NCI-H1436 (cell line): ENCODE measurements at places on chromosomes 16 and 17.

GRCh38 chr16:27817038-27817437 is 246.5 kb downstream of the GSG1L start:
- no peak for DNase-seq

GRCh38 chr17:39737760-39738567 is at the start of gene GRB7:
GRB7 (plus strand) TSS chr17:39737938; CDS start chr17:39742302, 4,364 bp downstream.
- peak; percentile 72 for DNase-seq

- no peak for DNase-seq
Measured at GRCh38 chr17:63433746-63434591, 12.1 kb downstream of the CYB561 start.

GRCh38 chr17:75827308-75828075 is 16.7 kb downstream of the UNC13D start:
- peak; percentile 82 for DNase-seq

- no peak for DNase-seq
Measured at GRCh38 chr16:5034167-5034523, 410 bp upstream of the NAGPA start.

- DNase-seq = no peak
Measured at GRCh38 chr17:66425756-66426396, 123.5 kb downstream of the PRKCA start.

- DNase-seq = no peak
Measured at GRCh38 chr16:51854401-51854951, 692.5 kb downstream of the TOX3 start.

DNA sequence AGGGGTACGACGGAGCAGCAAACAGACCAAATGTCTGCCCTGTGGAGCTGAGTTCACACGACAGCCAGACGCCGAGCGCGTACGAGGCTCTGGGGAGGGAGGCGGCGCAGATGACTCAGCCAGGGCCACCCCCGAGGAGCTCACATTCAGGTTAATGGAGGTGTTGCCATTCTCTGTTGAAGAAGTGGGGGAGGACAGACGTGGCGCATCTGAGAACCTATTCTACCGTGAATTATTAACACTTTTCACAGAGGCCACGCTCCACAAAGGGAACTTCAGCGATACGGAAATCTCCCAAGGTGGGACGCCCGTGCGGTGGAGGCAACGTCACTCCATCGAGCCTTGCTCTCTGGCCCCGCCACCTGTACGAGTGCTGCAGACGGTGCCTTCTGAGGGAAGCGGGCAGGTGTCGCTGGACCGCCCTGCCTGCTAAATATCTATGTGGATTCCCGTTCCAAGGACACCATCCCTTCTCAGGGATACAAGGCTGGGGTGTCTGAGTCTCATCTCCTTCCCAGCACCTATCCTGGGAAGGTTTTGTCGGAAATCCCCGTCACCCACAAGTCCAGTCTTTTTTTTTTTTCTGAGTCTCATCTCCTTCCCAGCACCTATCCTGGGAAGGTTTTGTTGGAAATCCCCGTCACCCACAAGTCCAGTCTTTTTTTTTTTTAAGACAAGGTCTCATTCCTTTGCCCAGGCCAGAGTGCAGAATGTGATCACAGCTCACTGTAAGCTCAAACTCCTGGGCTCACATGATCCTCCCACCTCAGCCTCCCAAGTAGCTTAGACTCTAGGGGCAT is 19.0 kb downstream of the ABR start:
- peak; percentile 46 for DNase-seq

DNA sequence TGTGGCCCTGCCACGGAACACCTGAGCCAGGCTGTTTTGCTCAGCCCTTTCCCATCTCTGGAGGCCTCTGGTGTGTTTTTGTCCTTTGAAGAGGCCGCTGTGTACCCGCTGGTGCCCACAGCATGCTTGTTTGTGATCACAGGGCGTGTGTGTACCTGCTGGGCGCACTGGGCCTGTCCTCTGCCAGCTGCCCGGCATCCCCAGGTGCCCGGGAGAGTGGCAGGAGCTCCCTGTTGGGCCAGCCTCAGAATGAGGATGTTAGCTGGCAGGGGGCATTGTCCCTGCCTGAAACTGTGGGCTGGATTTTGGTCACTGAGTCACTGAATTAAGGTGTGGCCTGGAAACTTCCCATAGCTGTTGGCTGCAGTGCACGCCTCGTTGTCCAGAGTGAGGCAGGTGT is 31.1 kb downstream of the BAIAP2 start:
- no peak for DNase-seq

GRCh38 chr17:18921912-18922451 is 30.0 kb upstream of the SLC5A10 start:
- no peak for DNase-seq

GRCh38 chr17:35252651-35253050 is 9.8 kb downstream of the SLFN5 start:
- DNase-seq = no peak

GRCh38 chr17:5942687-5943086 is 127.5 kb upstream of the WSCD1 start:
- DNase-seq = no peak

- DNase-seq = no peak
Measured at GRCh38 chr16:56801762-56802161, 63.2 kb upstream of the SLC12A3 start.

GRCh38 chr17:35046740-35047283 is 16.7 kb downstream of the RFFL start:
- DNase-seq = no peak

- no peak for DNase-seq
Measured at GRCh38 chr16:62022688-62023087, 13.6 kb downstream of the CDH8 start.

- no peak for DNase-seq
Measured at GRCh38 chr17:74288785-74289184, 14.8 kb downstream of the DNAI2 start.

DNA sequence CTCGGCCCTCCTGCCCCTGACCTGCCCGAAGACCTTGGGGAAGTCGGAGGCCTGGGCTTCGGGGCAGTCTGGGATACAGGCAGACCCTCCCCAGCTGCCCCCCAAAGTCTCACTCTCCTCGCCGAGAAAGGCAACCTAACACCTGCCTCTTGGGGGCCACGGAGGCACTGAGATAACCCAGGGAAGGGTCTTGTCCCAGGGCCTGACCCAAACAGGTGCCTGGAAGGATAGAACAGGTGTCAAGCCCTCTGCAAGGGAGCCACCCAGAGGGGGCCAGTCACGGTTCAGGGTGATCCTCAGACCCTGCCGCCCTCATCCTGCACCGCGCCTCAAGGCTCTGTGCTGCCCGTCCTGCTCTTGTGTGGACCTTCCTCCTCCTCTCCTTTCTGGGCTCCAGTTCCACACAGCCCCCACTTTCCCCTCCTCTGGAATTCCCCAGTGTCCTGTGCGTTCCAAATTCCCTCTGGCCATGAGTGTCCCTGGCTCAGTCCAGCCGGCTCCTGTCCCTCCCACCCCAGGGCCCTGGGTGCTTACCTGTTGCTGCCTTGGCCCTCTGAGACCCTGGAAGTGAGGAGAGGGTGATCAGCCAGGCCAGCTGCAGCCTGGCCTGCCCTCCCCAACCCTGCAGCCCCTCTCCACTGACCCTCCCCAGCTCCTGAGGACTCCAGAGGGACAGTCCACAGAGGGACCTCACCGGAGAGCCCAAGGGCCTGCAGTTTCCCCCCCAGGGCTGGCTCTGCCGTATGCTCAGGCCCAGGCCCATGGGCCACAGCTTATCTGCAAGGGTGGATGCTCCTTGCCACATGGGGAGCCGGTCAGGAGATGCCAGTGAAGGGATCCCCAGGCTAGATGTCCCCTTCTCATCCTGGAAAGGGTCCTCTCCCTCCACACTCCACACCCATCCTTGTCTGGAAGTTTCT is 3.8 kb downstream of the PRSS27 start:
- DNase-seq = no peak

DNA sequence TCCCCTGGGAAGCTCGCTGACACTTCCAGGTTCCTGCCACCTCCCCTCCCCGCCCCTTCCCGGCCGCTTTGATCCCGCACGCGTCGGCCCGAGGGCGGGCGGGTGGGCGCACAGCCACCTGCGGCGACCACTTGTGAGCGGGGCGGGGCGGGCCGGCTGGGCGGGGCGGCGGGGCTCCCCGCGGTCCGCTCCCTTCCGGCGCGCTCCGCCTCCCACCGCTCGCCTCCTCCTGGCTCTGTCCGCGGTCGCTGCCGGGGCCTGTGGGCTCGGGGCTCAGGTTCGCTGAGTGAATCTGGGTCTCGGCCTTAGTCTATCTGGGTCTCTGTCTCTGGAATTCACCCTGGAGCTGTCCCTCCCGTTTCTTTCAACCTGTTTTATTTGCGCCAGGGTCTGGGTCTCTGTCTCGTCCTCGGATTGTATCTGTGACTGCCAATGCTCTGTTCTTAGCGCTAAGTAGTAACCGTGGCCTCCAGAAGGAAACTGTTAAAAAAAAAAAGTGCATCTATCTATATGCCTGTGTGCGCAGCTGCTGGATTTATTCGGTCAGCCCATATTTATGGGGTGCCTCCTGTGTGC is 2.7 kb upstream of the HES7 start:
- DNase-seq = peak; percentile 37

DNA sequence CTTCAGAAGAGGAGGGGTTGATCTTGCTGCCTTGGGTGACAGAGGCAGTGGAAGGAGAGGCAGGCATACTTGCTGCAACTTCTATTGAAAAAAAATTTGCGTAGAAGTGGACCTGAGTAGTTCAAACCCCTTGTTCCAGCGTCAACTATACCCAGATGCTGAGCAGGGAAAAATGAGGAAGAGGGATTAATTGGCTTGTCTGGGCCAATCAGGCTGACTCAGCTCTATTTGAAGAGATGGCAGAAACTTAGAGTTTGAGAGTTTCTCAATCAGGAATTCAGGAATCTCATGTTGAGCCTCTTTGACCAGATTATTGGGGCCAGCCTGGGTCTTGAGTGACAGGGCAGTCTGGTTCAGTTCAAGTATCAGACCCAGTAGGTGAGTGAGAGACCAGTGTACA is 17.6 kb downstream of the CASC3 start:
- DNase-seq = no peak

GRCh38 chr16:11708421-11708820 is 34.2 kb downstream of the TXNDC11 start:
- DNase-seq = no peak
